Progenitor cell of endocrine pancreas (in vitro differentiated cells): ENCODE measurements at places on chromosomes 3 and 15. TPM values are rescaled to one million over a fixed set of nuclear protein-coding genes. Genes with fewer than 3 reads are reported as not detected.

DNA sequence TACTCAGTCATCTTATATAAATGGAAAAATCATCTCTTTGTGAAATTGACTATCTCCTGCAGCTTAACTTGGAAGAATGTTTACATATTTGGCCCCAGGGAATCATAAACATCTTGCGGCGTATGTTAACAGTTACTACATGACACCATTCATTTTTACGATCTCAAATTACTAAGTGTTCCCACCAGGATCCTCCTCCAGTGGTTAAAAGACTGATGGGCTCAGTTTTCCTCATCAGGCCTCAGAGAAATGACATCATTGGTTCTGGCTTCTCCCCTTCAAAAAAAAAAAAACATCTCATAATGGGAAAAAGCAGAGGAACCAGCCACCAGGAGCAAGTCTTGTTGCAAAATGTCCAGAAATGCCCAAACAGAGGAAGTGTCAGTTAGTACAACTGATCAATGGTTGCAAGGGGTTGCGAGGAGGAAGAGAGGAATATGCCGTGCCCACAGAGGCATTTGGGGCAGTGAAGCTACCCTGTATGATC is 70.5 kb upstream of the LIPC start:
- DNase-seq, result no peak

DNA sequence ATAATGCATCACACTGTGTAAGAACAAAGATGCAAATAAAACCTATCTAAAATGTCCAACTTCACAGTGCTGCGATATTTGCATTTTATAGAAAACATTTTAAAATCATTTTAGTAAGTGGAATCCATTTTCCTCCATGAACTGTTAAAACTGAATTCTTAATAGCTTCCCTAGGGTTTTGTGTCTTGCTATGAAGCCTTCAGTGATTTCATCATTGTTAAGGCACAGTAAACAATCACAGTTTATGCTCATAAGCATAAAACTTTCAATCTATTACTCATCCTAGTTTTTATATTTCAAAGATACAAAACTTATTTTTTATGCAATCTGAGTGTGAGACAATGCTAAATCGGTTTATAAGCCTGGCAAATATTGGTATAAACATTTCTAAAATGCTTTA is 509.7 kb downstream of the TUSC7 start:
- no peak for DNase-seq

DNA sequence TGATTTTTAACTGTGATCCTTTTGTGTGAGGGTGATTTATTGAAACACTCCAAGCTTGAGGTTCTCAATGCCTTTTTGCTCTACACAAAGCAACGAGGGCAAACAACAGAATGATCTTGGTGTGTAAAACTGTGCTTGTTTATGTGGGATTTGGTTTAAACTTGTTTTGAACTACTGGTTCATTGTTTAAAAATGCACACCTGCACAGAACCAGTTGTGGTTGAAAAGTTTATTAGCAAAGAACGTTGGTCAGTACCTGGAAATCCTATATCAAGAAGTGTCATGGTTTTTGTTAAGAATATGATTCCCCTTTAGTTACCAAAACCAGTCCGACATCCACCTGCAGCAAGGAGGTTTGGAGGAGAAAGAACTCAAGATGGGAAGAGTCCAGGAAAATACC is 239.4 kb downstream of the WNT5A start:
- no peak for DNase-seq

Gene CCDC13
- total RNA-seq, result 2.3 and 2.5 TPM in 2 replicates

- no peak for DNase-seq
Measured at GRCh38 chr3:30282154-30282696, 324.2 kb upstream of the TGFBR2 start.

DNA sequence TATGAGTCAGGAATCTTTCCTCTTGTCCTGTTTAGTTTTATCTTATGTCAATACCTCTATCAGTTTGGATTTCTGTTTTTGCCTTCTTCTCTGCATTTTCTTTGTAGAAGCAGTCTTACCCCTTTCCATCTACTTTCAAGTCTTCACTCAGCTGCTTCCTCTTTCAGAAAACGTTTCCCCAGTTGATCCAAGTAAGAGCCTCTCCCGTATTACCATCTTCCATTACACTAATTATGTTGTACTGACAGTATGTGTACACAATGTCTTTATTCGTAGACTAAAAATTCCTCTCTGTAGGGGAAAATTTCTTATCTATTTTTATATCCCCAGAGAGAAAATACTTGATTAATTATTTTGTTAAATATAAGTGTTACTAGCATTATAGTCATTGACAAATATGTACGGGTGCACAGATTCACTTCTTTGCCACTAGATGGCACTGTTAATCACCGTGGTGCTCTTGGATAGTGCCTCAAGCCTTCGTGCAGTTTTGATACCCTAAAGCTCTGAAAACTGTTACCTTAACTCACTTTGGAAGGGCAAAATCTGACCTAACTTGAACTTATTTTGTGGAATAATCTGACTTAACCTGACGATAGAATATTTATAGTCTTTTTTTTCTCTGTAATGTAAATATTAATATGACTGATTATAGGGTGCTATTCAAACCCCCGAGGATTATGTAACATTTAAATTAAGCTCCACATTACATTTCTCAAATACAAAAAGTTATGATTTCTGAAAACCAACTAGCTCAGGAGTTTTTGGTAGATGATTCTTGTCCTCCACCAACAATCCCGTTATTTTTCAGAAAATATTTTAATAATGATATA is 74.2 kb upstream of the POU1F1 start:
- no peak for DNase-seq
